ENCODE measurements at places on chromosomes 2 and 18.

DNA sequence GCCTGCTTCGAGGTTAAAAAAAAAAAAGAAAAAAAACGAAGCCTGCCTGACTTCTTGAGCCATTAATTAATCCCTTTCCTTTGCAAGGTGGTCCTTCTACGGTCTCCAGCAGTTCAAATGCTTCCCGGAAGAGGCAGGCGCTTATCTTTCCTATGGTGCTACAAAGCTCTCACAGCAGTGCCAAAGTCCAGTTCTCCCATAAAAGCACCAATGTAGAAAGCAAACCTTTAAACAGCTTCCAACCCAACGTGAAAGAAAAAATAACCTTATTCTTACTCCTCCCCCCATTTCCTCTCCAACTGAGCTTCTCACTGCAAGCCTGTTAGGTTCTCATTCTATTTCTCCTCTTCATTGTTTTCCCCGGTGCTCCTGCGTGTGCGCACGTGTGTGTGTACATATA is 317.4 kb upstream of the SOX11 start:
- DNase-seq = no peak

GRCh38 chr2:152573168-152573567 is 144.1 kb downstream of the PRPF40A start:
- no peak for DNase-seq

DNA sequence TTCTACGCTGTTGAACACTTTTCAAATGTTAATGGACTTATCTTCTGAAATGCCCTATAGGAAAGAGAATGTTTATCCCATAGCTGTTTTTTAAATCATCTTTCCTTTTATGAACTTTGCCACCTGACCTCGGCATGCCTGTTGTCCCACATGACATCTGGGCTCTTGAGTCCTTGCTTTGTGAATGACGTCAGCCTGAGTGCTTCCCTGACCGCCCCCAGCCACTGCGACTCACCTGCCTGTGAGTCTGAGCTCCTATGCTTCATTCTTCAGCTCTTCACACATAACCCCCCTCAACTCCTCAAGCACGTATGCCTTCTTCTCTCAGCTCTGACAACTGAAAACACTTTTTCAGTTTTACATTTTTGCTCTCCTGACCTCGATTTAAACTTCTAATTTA is 166.8 kb downstream of the DCDC2C start:
- no peak for DNase-seq

GRCh38 chr2:40415391-40415790 is 36.5 kb downstream of the SLC8A1 start:
- no peak for DNase-seq

DNA sequence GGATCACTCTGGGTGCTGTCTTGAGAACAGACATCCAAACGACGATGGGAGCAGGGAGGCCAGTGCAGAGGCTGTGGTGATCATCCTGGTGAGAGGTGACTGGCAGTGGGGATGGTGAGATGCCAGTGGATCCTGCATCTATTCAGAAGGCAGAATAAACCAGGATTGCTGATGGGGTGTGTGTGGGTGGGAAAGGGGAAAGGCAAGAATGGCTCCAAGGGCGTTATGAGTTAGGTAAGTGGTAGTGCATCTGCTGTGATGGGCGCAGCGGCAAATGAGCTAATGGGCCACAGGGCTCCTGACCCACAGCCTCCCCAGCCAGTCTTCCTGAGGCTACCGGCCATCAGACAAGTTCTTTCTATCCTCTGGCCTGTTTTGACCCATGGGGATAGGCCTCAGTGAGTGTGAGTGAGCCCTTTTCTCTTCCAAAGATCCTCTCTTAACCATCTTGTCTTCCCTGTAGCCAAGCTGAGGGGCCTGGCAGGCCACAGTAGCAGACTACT is 29.6 kb downstream of the SERTAD2 start:
- DNase-seq = no peak

- DNase-seq = no peak
Observed at GRCh38 chr2:72012886-72013574, 134.6 kb downstream of the CYP26B1 start.
